ENCODE measurements at places on chromosomes 7 and 10.
A peak's percentile ranks its signal among the peaks of the same experiment; 100 is the strongest.

DNA sequence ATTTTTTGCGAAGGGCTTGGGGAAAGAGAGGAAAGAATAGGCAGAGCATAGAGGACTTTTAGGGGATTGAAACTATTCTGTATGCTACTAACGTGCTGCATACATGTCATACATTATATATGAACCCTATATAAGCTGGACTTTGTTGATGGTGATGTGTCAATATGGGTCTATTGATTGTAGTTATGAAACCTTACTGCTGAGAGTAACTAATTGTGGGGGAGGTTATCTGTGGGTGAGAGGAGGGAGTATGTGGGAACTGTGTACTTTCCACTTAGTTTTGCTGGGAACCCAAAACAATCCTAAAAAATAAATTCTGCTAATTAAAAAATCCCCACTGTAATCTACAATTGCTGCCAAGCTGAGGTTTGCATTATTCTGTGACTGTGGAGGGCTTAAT lies 15.3 kb upstream of the CYP2C19 start:
- no peak for DNase-seq

DNA sequence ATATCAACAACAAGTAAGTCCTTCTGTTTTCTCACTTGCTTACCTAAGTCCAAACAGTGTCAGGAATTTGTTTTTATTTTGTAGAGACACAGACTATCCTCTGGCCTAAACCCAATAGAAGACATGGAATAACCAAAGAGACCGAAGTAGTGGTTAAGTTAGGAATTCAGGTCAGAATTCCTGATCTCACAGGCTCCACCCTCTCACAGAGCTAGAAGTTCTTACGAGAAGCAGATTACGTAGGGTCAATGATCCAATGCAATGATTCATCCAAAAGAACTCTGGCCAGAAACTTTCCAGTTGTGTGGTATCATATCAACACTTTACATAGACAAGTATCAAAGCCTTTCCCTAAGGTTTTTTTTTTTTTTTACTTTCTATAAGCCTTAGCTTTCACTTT lies 73.8 kb downstream of the IQUB start:
- DNase-seq = peak; percentile 39

DNA sequence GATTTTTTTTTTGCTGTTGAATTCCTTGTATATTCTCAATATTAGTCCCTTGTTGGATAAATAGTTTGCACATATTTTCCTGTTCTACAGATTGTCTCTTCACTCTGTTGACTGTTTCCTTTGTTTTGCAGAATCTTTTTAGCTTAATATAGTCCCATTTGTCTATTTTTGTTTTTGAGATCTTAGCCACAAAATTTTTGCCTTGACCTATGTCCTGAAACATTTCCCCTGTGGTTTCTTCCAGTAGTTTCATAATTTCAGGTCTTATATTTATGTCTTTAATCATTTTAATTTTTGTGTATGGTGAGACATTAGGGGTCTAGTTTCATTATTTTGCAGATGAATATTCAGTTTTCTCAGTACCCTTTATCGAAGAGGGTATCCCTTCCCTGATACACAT lies 92.7 kb downstream of the LANCL2 start:
- no peak for DNase-seq

DNA sequence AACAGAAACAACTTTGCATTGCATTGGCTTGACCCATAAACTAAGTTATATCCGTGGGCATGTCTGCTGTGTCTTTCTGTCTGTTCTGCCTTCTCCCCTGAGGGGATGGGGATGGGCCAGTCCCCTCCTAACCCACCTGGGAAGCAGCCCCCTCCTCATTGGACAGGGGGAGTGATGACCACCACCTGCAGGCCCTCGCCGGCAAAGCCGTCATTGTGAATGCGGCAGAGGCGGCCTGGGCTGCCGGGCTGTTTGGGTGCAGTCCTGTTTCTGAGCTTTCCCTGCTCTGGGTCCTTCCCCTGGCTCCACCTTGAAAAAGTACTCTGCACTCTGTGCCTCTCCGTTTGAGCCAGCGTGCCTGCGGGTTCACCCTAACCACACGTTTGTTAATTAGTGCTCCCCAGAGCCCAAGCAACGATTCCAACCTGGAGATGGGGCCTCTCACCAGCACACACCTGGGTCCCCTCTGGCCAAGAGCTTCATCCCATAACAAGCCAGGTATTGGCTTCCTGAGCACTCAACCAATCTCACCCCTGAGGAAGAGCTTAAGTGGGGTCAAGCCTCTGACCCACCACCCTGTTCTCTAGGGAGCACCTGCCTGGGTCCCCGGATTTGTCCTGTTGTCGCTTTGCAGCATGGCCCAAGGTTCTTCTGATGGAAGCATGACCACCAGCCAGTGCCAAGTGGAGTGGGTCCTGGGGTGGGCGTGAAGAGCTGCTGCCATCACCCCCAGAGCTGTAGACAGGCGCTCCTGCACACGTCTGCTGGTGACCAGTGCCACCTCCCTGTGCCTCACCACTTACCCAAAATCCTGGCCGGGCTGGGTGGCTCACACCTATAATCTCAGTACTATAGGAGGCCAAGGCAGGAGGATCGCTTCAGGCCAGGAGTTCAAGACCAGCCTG lies 39.4 kb upstream of the ZMIZ2 start:
- DNase-seq = no peak

GRCh38 chr10:60394446-60394845 lies 4.8 kb upstream of the ANK3 start:
- no peak for DNase-seq

GRCh38 chr7:70082099-70082611 lies 483.9 kb downstream of the AUTS2 start:
- DNase-seq = no peak

GRCh38 chr10:120810298-120810697 lies 40.9 kb upstream of the WDR11 start:
- DNase-seq = no peak

DNA sequence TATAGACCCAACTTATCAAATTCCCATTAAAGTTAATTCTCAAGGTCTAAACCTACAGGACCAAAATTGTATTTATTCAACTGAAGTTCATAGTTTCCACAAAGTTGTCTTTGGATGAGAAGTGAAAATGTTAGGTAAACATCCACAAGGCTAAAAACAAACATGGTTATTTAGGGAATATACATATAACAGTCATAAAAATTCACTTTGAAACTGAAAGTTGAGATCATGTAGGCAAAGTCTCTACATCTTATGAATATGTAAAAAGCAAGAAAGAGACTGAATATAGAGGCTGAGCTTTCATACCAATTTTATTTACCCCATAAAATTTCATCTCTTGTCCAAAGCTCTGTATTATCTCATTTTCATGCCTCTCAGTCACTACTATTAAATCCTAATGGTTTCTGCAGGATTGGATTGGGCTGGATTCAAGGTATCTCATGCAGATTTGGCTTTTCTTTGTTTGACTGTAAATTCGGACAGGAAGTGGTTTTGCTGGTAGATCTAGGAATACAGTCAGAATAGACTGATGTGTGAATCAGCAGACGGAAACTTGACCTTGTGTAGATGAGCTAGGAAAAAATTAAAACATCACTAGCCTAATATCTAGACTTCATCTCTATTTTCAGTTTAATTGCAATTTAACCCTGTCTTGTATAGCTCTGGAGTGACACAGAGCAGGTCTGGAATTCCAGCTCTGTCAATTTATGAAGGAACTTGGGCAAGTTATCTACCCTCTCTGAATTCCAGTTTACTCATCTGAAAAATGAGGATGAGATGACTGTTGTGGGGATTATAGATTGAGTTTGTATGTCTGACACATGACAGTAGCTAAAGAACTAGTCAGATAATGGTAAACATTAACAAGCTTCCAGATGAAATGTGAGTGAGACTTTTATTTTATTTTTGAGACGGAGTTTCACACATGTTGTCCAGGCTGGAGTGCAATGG lies 27.3 kb upstream of the SKAP2 start:
- no peak for DNase-seq

DNA sequence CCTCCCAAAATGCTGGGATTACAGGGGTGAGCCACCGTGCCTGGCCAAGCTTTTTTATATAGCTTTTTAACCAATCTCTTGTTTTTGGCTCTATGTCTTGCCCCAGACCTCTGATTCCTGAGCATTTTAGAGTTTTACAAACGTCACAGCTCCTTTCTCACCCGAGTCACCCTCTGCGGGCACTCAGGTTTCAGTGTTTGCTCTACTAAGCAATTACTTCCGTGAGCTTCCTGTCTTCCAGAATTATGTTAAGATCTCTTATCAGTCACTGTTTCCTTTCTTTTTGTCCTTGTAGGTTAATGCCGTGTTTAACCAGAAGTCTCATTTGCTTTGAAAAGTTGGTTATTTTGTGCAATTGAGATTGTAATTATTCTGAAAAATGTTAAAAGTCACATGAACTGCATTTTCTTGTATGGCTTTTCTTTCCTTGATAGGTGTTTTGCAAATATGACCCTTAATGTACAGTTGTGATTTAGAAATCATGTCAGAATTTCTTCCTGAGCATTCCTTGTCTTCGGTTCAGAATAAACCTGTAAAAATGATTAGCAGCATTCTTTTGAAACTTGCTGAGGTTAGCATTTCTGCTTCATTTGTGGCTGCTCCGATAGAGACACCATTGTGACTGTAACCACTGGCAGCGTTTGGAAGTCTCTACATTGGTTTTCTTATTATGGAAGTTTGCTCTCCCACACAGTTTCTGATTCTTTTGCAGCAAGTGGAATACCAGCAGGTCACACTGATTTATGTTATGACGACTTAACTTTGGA lies 4.5 kb upstream of the HKDC1 start:
- no peak for DNase-seq

Data from skeletal muscle cell (primary cell).